ENCODE measurements at places on chromosomes 11 and 22.

DNA sequence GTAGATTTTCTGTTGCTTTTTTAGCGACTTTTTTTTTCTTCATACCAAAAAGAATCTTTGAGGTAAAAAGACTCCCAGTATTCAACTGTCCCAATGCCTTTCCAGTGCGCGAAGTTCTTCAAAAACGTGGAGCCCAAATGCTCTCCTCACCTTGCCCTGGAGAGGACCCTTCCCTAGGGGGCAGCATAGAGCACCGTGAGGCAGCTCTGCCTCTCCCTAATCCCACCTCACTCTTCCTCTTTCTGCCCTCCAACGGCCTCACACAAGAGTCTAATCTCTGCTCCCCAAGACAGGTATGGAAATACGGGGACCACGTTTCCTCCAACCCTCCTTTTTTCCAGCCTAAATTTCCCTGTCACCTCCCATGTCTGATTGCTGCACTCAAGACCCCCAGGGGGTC, 117.5 kb upstream of the ALX4 start:
- DNase-seq: no peak

- no peak for DNase-seq
Measured at GRCh38 chr11:46382646-46383403, 1.4 kb downstream of the MDK start.

- DNase-seq: no peak
Measured at GRCh38 chr11:100855466-100856067, 168.5 kb downstream of the ARHGAP42 start.

DNA sequence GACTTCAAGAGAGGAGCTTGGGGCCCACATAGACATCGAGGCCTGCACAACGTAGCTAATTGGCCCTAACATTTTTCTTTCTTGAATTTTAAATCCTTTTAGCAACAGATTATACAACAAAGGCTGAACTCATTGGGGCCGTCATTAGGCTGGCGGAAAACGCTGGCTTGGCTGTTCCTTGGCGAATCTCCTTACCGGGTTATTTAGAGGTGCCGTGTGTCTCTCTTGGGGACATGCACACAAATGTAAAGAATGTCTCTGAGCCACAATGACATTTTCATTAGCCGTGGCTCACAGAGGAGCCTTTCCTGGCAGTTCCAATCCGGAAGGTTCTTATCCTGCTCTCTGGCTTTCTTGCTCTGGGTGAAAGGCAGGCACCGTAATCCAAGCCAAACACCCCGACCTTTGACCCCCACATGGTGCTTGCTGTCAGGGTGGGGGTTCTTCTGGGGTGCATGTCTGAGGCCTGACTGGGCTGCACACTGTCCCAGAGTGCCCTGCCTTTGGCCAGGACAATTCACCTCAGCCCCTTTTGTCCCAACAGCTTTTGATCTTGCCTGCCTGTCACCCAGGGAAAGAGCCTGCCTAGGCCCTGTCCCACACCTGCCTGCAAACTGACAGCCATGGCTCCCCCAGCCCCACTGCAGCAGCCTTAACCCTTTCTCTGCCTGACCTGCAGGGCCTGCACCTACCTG, 9.2 kb upstream of the FGF3 start:
- no peak for DNase-seq

- no peak for DNase-seq
Measured at GRCh38 chr11:20671856-20672546, 2.6 kb downstream of the NELL1 start.

DNA sequence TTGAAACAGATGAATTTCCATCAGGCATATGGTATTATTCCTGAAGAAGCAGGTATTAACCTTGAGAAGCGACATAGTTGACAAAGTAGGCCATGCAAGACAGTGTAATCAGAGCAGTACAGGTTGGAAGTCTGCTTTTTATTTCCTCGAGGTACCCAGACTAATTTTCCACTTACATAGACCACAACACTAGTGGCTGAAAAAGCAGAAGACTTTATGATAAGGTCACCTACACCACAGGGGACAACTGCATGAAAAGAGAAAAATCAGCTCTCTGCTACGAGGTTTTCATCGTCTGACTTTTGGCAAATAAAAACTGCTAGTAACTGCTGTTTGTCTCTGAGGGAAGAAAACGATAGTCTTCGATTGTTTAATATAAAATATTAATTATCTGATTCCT, 77.5 kb downstream of the CNTN5 start:
- DNase-seq: no peak

DNA sequence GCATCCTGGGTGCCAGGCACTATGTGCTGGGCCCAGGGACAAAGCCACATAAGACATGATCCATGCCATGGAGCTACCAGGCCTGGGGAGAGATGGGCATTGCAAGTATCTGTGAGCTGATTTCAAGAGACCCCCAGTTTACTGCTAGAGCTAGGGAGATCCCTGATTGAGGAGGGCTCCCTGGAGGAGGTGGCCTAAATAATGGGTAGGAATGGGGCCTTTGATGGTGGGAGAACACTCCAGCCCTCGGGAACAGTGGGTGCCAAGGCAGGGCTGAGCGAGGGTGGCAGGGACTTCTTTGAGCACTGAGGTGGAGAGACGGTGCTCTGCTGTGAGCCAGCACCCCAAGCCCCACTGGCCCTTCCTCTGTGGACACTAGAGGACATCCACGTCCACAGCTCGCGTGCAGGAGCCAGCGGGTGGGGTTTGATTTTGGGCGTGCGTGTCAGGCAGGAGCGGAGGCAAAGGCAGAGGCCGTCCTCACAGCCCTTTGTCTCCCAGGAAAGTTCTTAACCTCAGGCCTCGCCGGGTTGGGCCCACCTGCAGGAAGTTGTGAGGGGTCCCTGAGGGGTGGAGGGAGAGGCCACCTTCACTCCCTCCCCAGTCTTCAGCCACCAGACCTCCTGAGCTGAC, 52.9 kb upstream of the PPARA start:
- no peak for DNase-seq

DNA sequence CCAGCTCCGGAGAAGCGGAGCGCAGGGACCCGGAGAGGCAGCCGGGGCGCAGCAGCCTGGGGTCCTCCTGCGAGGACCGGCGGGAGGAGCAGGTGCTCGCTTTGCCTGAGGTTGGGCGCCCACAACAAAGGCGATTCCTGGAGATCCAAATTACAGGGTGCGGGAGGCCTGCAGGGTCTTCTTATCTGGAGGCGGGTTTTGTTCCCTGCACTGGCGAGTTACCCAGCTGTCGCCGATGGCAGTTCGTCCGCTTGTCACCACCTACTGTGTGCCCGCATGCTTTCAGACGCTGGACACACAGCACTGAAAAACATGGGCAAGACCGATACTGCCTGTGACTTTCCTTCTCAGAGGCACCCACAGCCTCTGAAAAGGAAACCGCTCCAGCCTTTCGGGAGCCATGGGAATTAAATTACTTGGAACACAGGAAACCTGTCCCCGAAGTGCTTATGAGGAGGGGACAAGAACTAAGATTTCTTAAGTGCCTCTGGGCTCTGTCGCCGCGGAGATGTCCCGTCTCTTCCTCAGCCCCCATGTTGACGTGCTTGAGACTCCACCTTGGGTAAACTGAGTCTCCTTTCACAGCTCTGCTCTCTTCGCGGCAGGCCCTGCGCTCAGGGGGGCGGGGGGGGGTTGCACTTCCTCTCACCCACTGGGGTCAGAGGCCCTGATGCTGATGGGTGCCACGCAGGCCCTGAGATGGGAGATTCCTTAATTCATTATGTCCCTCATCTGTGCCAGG, 1.3 kb upstream of the ZFTA start:
- DNase-seq: no peak

GRCh38 chr22:23883658-23884057, 10.5 kb upstream of the MIF start:
- DNase-seq: no peak

DNA sequence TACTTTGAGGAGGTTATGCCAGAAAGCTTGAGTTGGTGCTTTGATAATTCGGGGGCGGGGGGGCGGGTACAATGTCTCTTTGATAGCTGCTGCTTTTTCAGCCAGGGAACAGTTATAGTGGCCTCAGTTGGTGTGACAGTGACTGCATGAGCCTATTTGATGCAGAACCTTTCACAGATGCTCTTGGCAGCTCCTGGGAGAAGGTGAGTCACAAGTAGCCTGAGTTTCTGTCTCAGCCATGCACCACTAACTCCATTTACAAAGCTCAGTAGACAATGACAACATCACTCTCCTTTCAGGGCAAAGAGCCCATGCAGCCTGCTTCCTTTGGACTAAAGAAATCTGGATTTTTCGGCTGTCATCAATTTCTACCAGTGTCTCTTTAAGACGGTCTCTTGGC, 42.1 kb upstream of the SEZ6L start:
- no peak for DNase-seq

GRCh38 chr11:45313171-45313865, 27.2 kb upstream of the SYT13 start:
- no peak for DNase-seq
